ENCODE measurements at places on chromosomes 3 and 15. TPM values are rescaled to one million over a fixed set of nuclear protein-coding genes. Genes with fewer than 3 reads are reported as not detected.

DNA sequence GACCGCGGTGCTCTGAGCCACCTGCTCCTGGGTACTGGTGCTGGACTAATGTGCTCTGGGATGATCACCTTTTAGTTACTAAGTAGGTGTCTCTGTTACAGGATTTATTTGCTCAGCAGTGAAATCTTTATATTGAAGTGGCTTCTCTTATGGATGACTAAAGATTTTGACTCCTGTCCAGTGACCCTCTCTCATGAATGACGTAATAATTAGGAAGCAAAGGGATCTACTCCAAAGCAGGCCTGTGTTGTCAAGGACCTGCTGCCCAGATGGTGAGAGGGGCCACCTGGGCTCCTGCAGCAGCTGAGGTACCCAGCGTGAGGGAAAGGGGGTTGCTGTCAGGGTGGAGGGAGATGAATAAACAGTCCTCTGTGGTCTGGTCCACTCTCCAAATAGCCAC is 263.6 kb downstream of the GABRG3 start:
- H3K27ac ChIP-seq = no peak overlapping the region
- H3K4me1 ChIP-seq = peaks cover 5% of the 10 kb centered on the region
- no peak overlapping the region for H3K4me3 ChIP-seq
- no peaks in the 10 kb centered on the region for H3K27me3 ChIP-seq
- DNase-seq = no peak
- peaks cover 4% of the 10 kb centered on the region for H3K36me3 ChIP-seq

DNA sequence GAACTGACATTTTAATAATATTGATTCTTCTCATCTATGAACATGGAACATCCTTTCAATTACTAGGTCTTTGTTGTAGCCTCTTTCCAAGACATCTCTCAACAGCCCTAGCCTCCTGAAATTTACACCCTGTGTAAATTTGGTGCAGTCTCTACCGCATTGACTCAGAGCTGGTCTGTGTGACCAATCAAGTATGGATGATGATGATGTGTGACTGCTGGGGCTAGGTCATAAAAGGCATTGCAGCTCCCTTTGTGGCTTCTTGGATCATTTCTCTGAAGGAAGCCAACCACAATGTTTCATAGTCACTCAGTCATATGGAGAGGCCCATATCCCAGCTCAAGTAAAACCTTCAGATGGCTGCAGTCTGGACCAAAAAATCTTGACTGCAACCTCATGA is 62.1 kb upstream of the FAM3D start:
- no peak overlapping the region for H3K27ac ChIP-seq
- peaks cover 2% of the 10 kb centered on the region for H3K27me3 ChIP-seq
- H3K4me1 ChIP-seq = no peaks in the 10 kb centered on the region
- DNase-seq = no peak
- no peak overlapping the region for H3K4me3 ChIP-seq
- no peaks in the 10 kb centered on the region for H3K36me3 ChIP-seq

DNA sequence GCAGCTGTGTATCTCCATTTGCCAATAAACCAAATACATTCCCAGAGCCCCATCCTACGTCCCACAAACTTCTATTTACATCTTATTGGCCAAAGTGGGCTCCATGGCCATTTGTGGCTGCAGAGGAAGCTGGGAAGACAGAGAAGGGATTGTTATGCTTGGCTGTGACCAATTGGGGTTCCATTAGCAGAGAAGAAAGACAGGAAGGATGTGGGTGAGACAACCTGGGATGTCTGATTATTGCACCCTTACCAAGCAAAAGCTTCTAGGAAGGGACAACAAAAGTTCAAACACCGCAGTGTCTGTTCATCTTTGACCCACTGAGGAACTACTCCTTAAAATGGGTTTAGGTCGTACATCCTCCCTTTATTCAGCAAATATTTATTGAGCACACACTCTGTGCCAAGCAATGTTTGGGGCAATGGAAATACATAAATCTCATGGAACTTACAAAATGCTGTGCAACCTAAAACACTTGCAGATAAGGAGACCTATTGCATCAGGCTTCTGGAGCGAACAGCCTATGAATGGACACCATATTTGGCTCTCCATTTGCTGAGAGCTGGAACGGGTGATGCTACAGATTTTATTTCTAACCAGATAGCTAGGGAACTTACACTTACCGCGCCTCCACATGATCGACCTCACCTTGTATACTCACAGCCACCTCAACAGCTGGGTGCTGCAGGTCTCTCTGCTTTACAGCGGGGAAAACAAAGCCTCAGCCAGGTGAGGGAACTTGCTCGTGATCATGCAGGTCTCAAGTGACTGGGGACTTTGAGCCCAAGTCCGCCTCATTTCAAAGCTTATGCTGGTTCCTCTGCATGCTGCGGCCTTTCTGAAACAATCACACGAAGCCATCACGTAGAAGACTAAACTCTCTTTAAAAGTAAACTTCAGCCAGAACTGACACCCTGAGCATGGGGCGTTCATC is 21.4 kb upstream of the NR2E3 start:
- H3K4me1 ChIP-seq = no peaks in the 10 kb centered on the region
- no peak overlapping the region for H3K4me3 ChIP-seq
- H3K36me3 ChIP-seq = no peaks in the 10 kb centered on the region
- H3K27me3 ChIP-seq = peaks cover 3% of the 10 kb centered on the region
- H3K27ac ChIP-seq = no peak overlapping the region
- no peak for DNase-seq

- DNase-seq = no peak
- H3K4me3 ChIP-seq = no peak overlapping the region
- no peak overlapping the region for H3K27ac ChIP-seq
- no peaks in the 10 kb centered on the region for H3K27me3 ChIP-seq
- no peaks in the 10 kb centered on the region for H3K36me3 ChIP-seq
- no peaks in the 10 kb centered on the region for H3K4me1 ChIP-seq
Observed at GRCh38 chr3:15120986-15121385, 22.0 kb upstream of the RBSN start.

DNA sequence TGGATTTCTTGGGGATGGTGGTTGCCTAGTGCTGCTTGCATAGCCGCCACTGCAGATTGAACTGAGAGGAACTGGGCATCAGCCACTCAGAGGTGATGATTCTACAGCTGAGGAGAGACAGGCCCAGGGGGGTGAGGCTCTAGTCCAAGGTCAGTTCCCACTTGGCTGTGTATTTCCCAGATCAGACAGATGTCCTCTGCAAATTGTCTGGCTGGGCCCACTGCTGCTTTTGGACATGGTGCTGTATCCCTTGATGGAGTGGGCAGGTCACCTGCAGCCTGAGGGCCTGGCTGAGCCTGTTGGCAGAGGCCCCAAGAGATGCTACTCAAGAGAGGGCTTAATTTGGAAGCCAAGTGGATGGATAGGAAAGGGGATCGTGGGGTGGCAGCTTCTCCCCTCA is 124.5 kb upstream of the CTDSPL start:
- H3K36me3 ChIP-seq = peaks cover 12% of the 10 kb centered on the region
- no peak overlapping the region for H3K27ac ChIP-seq
- no peak overlapping the region for H3K4me3 ChIP-seq
- H3K27me3 ChIP-seq = peaks cover 6% of the 10 kb centered on the region

- no peak overlapping the region for H3K27ac ChIP-seq
- H3K27me3 ChIP-seq = no peaks in the 10 kb centered on the region
- DNase-seq = no peak
- peaks cover 2% of the 10 kb centered on the region for H3K4me1 ChIP-seq
Observed at GRCh38 chr3:185215873-185216606, 37.8 kb downstream of the EHHADH start.

DNA sequence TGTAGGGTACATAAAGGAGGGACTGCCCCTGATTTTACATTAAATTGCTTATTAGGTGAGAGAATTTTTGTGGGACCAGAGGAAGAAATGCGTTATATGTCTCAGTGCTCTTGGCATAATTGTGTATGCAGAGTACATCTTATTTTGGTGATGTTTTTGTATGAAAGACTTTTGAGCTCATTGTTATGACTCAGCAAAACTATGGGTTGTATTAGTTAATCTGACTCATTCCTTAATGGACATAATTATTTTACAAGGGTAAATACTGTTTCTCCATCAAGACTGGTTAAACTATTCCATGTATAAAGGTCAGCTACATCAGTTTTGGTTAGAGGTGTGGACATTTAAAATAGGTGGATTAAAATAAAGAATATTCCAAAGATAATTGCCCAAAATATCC is 156.8 kb downstream of the ALCAM start:
- H3K27ac ChIP-seq = no peak overlapping the region
- DNase-seq = no peak
- H3K4me3 ChIP-seq = no peak overlapping the region
- peaks cover 1% of the 10 kb centered on the region for H3K4me1 ChIP-seq
- H3K27me3 ChIP-seq = no peaks in the 10 kb centered on the region

DNA sequence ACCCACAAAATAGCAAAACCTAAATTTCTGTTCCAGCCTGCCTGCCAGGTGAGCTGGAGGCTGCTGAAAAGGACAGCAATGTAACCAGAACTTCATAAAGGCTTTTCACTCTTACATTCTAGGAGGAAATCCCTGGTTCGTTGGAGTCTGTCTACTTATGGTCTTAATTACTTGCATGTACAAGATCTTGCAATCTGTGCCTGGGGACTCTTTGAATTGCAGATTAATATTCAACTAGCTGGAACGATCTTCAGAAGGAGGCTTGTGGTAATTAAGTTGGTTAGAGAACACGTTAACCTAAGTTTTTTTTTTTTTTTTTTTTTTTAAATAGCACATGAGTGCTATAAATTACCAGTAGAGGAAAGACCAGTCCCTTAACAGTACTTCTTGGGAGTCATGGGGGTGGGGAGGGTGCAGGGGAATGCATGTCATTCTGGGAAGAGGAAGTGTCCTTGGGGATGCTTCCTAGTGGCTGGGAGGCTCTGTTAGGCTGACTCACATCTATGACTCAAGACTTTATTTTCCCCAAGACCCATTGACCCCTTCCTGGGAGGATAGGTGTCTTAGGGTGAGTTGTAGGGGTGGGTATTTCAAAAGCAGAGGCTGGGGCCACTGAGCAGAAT is 139.8 kb downstream of the RAB11A start:
- H3K4me1 ChIP-seq = no peaks in the 10 kb centered on the region
- no peaks in the 10 kb centered on the region for H3K27me3 ChIP-seq
- no peak overlapping the region for H3K4me3 ChIP-seq
- H3K27ac ChIP-seq = no peak overlapping the region
- DNase-seq = no peak
- peaks cover 3% of the 10 kb centered on the region for H3K36me3 ChIP-seq

- peaks cover 17% of the 10 kb centered on the region for H3K36me3 ChIP-seq
- no peaks in the 10 kb centered on the region for H3K27me3 ChIP-seq
- no peak overlapping the region for H3K27ac ChIP-seq
- H3K4me1 ChIP-seq = no peaks in the 10 kb centered on the region
Observed at GRCh38 chr15:36632226-36632625, 52.8 kb downstream of the CDIN1 start.

DNA sequence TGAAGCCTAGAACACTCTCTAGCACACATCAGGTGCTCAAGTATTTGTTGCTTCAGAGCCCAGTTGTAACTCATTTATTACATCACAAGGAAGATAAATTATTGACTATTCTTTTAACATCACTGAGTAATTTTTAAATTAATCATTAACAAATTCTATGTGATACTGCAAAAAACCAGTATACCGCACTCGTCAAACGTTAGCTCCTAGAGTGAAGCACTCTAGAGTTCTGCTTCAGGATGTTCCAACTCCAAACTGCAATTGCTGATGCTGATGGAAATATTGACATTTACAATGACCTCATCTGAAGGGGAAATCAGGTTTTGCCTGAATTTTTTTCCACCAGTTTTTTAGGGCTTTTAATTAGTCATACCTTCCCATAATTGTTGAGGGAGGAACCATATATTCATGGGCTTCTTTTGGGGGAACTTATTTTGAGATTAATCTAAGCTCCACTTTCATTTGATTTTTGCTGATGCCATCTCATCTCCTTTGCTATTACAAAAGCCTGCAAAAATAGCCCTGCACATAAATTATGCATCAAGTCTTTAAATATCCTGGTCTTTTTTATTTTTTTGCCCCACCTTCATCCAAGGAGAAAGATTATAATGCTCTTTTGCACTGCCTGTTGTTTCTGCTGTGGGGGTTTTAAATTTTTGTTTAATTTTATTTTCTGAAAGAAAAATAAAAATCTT is 123.0 kb upstream of the STAC start:
- no peaks in the 10 kb centered on the region for H3K27me3 ChIP-seq
- H3K27ac ChIP-seq = no peak overlapping the region
- no peaks in the 10 kb centered on the region for H3K4me1 ChIP-seq
- H3K4me3 ChIP-seq = no peak overlapping the region
- no peak for DNase-seq
- no peaks in the 10 kb centered on the region for H3K36me3 ChIP-seq

Gene MFSD1
- total RNA-seq = 26.6 TPM

Gene ZKSCAN7
- total RNA-seq = 20.6 TPM

Gene CLSTN2
- 3.1 TPM for total RNA-seq

Gene POLQ
- 2.4 TPM for total RNA-seq

Gene SOX14
- total RNA-seq = not detected

Gene CFAP91
- 0.59 TPM for total RNA-seq

Gene CCDC71
- 22.1 TPM for total RNA-seq

Gene CALML4
- 4.1 TPM for total RNA-seq

Gene LRRC3B
- 1.9 TPM for total RNA-seq

Measured in glutamatergic neuron (in vitro differentiated cells).